ENCODE measurements at places on chromosomes 1 and 21.

DNA sequence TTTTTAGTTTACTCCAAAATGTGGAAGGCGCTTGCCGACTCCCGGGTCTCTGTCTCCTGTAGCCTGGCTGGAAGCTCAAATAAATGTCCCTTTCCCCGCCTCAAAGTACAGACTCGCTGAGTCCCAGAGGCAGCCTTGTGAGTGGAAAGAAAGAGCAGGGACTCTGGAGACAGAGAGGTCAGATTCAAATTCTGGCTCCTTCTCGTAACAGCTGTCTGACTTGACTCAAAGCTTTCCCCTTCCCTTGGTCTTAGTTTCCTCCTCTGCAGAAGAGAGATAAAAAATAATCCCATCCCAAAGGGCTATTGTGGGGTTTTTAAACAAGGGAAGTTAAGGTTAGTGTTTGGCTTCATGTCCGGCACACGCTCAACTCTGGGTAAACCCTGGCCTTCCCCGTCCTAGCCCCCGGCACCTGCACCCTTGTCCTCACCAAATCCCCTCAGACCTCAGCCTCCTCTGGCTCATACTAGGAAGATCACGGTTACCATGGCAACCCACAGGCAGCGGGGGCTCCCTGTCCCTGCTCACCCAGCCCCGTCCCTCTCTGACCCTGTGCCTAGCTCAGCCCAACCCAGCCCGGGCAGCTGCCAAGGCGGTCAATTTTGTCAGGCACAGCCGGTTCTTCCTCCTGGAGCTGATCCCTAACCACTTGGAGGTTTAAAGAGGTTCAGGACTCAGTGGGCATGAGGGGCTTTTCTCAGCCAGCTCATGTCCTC, 49.2 kb upstream of the IGSF21 start:
- DNase-seq: no peak

DNA sequence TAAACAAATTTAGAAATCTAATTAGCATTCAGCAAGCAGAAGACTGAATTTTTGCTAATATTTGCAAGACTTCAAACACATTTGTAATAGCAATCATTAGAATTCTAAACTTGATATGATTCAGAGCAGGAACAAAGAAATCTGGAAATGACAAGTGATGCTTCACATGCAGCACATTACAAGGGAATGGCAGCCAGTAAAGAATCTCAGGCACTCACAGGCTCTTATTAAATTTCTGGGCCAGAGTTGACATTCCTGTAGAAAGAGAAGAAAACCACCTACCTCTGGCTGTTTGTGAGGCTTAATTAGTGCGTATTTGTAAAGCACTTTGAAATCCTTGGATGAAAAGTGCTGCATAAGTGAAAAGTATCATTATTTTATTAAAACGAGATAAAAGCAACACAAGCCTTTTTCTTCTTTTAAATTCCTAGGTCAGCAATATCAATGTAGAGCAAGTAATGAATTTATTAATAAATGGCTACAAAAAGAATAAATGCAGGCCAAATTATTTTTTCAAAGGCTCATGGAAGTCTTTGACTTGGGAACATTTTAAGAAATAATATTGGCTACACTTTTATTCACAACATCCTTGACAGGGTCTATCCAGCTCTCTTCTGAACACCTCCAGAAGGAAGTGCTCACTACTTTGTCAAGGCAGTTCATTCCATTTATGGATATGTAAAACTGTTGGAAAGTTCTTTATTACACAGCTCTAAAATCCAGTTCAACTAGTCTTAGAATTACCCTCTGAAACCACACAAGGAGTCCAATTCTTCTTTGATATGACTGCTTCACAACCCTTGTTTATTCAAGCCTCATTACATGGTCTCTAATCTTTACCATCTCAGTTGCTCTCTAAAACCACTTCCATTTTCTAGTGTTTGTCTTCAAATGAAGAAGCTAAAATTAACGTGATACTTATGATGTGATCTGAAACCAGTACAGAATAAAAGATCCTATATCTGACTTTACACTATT, 32.1 kb upstream of the SCYL3 start:
- DNase-seq: no peak

DNA sequence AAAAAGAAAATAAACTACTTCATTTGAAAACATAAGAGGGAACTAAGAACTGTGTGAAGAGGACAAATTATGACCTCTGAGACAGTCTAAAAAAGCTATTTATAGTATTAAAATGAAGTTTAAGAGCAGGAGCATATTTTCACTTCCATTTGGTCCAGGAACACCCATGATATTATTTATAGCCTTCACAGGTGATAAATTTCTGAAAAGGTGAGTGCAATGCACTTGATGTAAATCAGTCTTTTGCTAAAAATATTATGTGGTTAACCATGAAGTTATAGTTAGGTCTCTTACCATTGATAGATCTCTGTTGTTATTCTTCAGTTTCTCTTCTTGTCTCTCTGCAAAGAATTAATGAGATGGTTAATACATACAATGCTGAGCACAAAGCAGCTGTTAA, 14.7 kb downstream of the TMCO1 start:
- DNase-seq: no peak

DNA sequence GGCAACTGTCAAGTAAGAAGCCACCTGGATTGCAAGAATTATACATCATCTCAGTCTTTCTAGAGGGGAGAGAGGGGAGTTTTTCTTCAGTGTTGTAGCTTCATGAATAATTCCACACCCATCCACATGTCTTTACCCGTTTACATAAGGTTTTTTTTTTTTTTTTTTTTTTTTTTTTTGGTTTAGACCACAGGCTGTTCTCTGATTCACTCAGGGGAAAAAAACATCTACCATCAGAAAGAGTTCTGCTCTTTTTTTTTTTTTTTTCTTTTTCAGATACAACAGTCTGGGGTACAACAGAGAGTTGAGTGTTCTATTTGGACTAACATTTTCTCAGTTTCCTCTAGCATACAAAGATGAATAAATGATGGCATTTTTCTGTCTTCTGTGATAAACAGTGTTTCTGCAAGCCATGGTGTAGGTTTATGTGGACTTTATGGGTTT, 4.9 kb upstream of the KIF14 start:
- no peak for DNase-seq

DNA sequence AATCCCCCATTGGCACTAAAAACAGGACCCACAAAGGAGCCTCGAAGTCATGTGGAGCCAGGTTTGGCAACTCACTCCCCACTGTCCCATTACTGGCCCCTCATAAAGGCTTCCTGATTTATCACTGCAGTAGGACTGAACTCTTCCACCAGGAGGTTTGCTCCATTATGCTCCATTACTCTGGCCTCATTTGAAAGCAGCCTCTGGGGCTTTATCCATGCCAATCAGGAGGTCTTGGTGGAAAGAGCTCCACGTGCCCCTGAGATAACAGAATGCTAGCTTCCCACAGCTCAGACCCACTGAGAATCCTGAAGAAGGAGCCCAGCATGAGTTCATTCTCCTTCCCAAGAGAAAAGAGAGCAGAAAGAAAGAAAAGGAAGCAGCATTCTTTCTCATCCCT, 76.4 kb downstream of the HIVEP3 start:
- DNase-seq: no peak
